ENCODE measurements at places on chromosomes 2 and 18.

DNA sequence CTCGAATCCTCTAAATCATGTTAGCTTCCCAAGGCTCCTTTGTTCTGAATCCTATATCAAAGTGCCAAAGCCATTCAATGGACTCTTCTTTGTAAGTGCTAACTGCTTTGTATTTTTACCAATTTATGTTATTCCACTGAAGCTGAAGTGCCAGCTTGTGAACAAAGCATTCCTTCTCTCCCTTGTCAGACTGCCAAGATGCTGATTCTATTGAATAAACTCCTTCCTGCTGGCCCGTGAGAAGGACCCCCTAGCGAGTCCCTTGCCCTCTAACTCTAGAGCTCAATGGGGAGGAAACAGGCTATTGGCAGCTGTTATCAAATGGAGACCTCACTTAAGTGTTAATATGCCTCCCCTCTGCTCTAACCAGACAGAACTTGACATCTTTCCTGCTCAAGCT, 1097.9 kb upstream of the CNTNAP5 start:
- DNase-seq: peak; percentile 80

GRCh38 chr18:35616664-35617423, 35.3 kb downstream of the GALNT1 start:
- DNase-seq: peak; percentile 56

DNA sequence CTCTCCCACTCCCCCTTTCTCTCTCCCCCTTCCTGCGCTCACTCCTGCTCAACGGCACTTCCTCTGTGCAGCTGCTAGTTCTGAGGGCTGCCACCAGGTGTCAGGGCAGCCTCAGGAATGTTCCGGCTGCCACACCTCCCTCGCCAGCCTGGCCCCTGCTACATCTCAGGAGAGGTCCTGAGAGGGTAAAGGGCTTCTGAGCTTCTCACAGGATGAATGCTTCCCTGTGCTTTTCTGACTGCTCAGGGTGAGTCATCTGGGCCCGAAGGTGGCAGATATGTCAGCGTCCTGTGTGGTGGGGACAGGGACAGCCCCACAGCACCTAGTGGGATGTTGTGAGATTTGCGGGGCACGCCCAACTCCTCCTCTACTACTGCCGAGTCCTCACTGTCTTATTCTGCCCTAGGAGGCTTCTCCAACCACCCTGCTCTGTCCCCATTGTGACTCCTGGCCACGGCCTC, 49.0 kb downstream of the PLEKHB2 start:
- peak; percentile 81 for DNase-seq

GRCh38 chr2:16861530-16861929, 195.9 kb upstream of the CYRIA start:
- peak; percentile 16 for DNase-seq

- DNase-seq: no peak
Observed at GRCh38 chr2:169585673-169586072, 1.5 kb downstream of the PPIG start.

DNA sequence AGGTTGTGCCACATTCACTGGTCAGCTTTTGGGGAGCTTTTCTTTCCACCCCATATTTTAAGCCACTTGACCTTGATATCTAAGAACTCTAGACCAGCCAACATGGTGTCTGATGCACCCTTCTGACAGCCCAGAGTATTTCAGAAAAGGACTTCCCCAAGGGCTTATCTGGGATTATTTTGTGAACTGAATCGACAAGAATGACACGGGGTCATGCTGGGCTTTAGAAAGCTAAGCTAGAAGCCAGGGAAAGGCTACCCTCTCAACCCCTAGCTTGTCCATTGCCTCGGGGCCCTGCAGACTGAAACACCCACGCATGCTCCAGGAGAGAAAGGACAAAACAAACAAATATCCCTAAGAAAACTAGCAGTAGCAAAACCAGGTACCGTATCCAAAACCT, 16.0 kb downstream of the SLC4A5 start:
- DNase-seq: no peak

DNA sequence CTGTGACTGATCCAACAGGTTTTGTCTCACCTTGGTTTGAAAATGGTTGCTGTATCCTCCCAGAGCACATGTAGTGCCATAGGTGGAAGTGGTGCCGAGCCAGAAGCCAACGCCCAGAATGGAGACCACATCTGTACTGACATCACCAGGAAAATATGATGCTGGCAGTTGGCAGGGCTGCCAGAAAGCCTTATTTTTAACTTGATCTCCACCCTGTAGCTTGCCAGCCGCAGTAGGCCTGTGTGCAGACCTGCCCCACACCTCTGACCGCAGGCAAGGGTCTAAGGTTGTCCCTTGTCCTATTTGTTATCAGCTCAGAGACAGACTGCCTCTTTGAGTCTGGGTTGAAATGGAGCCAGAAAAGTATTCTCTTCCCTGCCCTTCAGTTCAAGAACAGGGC, 123.5 kb upstream of the EML6 start:
- DNase-seq: no peak

- DNase-seq: no peak
Observed at GRCh38 chr18:79948719-79949411, 2.6 kb downstream of the SLC66A2 start.

- no peak for DNase-seq
Observed at GRCh38 chr18:63040788-63041410, 278.7 kb downstream of the BCL2 start.

DNA sequence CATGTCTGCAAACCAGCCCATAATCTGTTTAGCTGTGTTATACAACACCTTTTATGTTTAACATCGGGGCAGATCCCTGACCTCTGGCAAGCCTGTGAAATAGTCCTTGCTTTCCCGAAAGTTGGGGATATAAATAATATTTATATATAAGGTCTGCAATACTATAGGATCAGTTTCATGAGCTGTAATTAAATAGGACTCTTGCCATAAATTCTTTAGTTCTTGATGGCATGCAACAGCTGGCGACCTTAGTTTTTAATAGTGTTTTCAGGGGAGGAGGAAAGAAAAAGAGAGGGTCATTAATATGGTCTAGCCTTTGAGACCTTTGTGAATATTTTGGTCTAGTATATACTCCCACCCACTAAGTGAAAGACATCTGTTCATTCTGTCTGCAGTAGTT, 166.5 kb downstream of the MTX2 start:
- no peak for DNase-seq

- DNase-seq: no peak
Observed at GRCh38 chr2:69241093-69241492, 145.9 kb downstream of the GFPT1 start.

- no peak for DNase-seq
Observed at GRCh38 chr18:22579271-22579670, 161.6 kb upstream of the CTAGE1 start.

- no peak for DNase-seq
Observed at GRCh38 chr2:47531378-47532042, 128.6 kb downstream of the MSH2 start.

GRCh38 chr2:208269091-208269490, 3.0 kb downstream of the PIKFYVE start:
- DNase-seq: no peak

DNA sequence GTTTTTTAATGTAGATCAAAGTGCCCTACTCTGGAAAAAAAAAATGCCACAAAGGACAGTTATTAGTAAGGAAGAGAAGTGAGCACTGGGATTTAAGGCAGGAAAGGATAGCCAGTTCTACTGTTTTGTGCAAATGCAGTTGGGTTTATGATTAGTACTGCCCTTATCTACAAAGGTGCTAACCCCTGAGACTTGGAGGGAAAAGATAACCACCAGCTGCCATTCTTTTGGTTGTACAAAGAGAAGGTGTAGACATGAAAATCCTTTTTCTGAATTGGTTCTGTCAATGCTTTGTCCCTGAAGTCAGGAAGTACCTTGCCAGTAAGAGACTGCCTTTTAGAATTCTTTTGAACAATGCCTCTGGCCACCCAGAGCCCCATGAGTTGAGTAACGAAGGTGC, 11.3 kb downstream of the APLF start:
- DNase-seq: no peak

- DNase-seq: no peak
Observed at GRCh38 chr2:218858138-218858445, 1.5 kb upstream of the WNT6 start.

DNA sequence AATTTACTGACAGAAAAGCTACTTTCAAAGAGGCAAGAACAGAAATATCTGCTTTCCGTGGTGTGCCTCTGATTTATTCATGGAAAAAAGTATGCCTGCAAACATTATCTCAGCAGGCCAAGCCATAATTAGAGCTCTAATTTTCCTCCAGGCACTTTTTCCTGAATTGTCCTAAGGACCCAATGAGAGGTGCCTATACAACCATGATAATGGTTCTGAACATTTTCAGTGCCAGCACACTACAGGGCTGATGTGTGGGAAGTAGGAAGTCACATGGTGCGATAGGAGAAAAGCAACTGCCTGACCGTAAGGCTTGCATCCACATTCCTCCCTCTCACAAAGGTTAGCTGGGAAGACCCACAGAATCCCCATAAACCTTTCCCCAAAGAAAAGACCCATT, 45.9 kb upstream of the EGR4 start:
- no peak for DNase-seq

GRCh38 chr2:145157741-145158591, 638.0 kb upstream of the ZEB2 start:
- DNase-seq: no peak

- no peak for DNase-seq
Observed at GRCh38 chr2:72788756-72789155, 37.1 kb downstream of the EXOC6B start.

GRCh38 chr18:2612996-2613395, 41.6 kb downstream of the NDC80 start:
- DNase-seq: no peak

- DNase-seq: no peak
Observed at GRCh38 chr2:215863687-215864086, 149.7 kb downstream of the MREG start.

DNA sequence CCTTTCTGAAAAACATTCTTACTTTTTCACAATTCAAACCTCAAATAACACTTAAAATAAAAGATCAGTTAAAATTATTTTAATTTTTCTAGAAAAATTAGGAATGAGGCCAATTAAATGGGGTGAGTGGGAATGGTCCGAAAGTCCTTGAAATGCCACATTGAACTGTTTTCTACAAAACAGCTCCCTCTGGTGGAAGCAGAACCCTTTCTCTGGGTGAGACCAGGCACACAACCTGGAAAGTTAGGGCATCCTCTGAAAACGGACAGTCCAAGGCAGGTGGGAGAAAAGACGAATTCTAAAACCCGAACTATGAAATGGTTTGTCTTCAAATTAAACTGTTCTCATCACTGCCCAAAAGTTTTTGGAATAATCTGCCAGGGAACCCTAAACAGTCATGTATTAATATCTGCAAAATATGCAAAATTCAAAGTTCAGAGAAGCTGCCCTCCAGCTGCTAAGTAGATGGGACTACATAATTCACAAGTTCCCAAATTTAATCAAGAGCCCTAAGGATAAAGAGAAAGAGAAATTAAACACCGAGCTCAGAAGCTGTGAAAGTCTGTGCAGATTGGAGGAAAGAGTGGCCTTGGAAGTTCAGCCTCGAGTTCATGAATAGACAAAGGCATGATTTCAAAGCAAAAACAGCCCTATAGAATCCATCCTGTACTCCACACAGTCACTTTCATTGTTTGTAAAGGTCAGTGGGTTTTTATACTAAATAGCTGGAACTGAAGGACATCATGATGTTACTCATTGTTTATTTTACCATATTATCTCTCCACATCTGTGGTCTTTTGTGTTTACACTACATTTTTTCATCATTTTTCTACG, 108.3 kb downstream of the PIEZO2 start:
- peak; percentile 83 for DNase-seq

- no peak for DNase-seq
Observed at GRCh38 chr2:235654103-235654813, 160.4 kb downstream of the AGAP1 start.

DNA sequence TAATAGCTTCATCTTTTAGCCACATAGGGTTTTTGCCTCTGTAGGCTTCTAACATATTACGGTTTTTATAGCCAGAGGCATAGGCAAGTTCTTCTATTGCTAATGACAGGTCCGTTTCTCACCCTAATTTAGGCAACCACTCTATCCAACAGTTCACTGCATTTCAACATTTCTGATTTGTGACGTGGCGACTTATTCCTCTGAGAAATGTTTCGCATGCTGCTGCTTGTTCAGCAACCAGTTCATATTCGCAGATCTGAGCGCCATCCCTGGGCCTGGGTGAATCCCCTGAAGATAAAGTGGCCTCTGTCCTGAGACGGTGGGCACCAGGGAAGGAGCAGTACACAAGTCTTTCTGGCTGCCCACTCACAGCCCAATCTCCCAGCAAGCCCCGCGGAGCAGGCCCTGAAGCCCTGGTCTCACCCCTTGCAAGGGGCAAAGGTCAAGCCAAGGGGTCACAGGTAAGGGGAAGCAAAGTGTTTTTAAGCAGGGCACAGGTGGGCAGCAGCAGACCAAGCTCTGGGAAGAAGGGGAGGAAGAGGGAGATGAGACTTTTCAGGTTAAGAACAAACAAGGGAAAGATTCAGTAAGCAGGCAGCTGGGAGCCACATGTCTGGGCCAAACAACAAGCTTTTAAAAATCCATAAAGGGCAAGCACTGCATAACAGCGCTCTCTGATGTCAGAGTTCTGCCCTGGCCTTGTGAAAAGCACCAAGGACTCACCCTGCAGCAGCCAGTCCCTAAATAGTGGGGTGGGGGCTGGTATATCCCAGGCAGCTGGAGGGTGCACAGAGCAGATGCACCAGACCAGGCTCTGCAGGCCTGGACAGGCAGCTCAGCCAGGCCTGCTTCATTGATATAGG, 10.8 kb upstream of the COX7A2L start:
- no peak for DNase-seq

GRCh38 chr2:158142568-158143332, 41.1 kb downstream of the UPP2 start:
- no peak for DNase-seq

DNA sequence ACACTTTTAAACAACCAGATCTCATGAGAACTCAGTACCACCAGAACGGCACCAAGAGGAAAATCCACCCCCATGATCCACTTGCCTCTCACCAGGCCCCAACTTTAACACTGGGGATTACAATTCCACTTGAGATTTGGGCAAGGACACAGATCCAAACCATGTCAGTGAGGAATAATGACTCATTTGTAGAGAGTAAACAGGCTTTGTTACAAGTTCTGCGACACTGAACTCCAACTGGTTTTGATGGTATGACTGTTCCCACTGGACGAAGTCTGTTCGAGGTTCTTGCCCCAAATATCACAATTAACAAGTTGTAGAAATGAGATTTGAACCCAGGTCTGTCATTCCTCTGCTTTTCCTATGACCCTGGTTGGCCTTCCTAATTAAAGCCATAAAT, 718.1 kb upstream of the ID2 start:
- no peak for DNase-seq

DNA sequence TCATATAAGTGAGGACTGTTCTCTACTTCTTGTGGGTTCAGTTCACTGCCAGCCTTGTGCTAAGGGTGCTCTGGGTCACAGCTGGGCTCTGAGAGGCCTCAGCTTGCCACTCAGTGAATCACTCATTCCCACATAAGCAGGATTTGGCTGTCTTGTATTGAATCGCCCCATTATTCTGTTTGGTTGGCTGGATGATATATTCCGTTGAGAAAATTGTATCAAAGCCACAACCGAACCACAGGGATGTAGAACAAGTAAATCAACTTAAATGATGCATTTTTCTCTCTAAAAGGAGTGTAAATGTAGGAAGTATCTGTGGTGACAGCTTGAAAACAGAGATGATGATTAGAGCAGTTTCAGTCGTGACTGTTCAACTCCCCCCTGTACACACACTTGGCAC, 39.6 kb downstream of the TTC39C start:
- peak; percentile 60 for DNase-seq

GRCh38 chr2:202164411-202164810, 74.0 kb downstream of the SUMO1 start:
- no peak for DNase-seq

GRCh38 chr18:37343542-37343851, 222.1 kb downstream of the CELF4 start:
- no peak for DNase-seq

- no peak for DNase-seq
Observed at GRCh38 chr2:59296279-59296678, 1055.2 kb upstream of the FANCL start.

All from Ammon's horn (tissue), 1 donor.